Activated T-helper 1 cell treated with anti-CD3 and anti-CD28 coated beads, Interleukin-2, amount 50 U/mL, for 16 hours (primary cell): ENCODE measurements at places on chromosomes 2 and 18.

GRCh38 chr2:104406261-104406726 is 447.6 kb upstream of the POU3F3 start:
- no peak for DNase-seq

- no peak for DNase-seq
These were observed 37.4 kb upstream of the TXNDC2 start for GRCh38 chr18:9848170-9848879.

DNA sequence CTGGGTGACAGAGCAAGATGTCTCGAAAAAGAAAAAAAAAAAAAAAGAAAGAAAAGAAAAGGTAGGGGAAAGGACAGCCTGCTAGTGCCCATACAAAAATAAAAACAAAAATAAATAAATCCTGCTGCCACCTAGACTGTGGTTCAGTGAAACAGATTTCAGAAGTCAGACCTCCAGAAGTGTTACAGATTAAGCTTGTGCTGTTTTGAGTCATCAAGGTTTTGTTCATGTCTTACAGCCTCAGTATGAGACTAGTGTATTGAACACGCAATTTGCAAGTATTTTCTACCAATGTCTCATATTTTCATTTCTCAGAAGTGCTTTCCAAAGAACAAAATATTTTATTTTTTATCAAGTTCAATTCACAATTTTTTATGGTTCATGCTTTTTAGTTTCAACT is 720.4 kb upstream of the GYPC start:
- no peak for DNase-seq

- DNase-seq = no peak
These were observed 524.2 kb upstream of the TCF4 start for GRCh38 chr18:56112013-56112749.

GRCh38 chr2:190964170-190964795 is 49.7 kb downstream of the STAT1 start:
- DNase-seq = no peak

GRCh38 chr2:204948822-204949221 is 403.5 kb downstream of the PARD3B start:
- no peak for DNase-seq

DNA sequence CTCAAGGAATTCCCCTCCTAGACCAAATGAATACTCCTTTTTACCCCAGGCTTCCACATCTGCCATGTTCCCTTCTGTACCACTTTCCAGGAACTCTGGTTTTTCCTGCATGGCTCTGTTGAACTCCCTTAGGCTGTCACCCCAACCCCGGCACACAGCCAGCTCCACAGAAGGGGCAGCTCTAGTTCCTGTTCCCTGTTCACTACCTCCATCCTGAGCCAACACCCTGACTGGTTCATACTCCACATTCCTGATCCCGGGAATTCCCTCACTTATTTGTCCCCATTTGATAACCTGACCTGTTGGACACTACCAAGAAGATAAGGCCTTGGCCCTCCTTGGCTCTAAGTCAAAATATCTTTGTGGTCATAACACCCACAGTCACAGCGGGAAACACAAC is 280.9 kb upstream of the RAB6C start:
- DNase-seq = no peak

- peak; percentile 9 for DNase-seq
These were observed 23.4 kb upstream of the TANK start for GRCh38 chr2:161136696-161137324.

DNA sequence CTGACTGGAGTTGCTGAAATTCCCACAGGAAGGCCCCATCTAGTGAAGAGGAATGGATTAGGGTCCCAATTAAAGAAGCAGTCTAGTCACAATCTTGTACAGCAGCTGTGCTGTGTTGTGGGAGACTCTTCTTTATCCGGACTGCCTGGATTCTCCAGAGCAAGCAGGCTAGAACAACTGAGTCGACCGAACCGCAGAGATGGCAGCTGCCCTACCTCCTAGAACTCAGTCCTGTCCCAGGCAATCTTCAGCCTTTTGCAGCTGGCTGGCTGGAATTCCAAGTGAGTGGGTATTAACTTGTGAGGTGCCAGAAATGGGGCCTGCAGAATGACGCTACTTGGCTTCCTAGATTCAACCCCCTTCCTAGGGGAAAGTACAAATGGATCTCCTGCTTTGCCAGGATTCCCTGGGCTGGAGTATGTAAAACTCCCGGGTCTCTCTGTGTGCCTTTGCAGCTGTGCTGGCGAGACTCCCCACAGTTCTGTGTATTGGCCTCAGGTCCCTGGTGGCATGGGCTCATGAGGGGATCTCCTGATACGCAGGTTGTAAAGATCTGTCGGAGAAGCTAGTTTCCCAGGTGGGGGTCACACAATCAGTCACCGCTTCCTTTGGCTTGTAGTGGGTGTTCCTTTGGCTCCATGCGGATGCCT is 1952.6 kb upstream of the LRRTM1 start:
- no peak for DNase-seq

DNA sequence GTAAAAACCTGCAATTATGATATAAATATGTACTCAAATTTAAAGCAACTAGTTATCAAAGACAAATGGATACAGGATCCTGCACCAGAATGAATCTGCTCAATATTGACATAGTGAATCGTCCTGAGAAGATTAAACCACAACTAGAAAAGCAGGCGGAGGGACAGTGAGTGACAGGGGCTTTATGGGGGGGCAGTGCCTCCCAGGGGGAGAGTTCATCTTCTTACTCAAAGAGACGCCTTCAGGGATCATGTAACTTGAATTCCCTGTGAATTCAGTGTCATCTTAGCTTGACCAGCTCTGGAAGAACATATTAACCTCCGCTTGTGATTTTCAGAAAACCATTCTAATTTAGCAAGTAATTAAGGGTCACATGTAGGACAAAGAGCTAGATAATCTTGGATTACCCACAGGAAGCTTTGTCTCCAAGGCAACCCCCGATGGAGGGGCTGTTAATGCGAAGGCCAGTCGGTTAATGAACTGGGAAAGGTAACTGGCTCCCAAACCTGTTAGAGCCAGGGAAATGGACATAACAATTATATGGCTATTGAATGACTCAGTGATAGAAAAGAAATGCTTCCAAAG is 17.4 kb upstream of the LMAN1 start:
- no peak for DNase-seq

DNA sequence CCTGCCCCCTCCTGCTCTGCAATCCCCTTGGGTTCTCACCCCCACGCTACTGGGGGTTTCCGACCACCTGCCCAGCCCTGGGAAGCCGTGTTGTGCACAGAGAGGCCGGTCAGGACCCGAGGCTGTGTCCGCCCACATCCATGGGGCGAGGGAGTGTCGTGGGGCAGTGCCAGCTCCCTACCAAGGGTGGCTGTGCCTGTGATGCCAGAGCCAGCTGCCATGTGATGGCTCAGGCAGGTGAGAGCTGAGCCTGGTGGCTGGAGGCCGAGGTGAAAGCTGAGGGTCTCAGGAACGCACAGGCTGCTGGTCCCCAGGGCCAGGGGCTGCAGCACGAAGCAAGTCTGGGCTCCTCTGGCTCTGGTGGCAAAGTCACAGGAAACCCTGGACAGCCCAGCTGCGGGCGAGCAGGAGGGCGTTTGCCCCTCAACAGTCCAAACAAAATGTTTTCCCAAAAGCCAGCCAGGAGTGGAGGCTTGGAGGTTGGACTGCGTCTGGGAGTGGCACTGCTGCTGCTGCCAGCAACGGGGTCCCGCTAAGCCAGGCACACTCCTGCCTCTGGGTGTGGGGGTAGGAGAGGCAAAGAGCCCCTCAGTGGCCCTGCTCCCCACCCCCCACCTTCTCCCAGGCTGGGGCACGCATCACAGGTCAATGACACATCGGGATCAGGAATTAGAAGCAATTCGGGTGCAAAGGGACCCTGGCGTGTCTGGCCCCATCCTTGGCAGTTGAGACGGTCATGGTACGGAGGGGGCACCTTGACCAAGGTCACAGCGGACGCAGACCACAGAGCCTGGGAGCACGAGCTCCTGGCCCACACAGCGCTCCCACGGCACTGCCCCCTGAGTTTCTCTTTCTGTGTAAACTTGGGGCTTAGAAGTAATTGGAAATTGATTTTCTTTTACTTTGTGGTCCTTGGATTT is 72.4 kb upstream of the GPC1 start:
- no peak for DNase-seq
